ENCODE measurements at places on chromosomes 13 and 19.

DNA sequence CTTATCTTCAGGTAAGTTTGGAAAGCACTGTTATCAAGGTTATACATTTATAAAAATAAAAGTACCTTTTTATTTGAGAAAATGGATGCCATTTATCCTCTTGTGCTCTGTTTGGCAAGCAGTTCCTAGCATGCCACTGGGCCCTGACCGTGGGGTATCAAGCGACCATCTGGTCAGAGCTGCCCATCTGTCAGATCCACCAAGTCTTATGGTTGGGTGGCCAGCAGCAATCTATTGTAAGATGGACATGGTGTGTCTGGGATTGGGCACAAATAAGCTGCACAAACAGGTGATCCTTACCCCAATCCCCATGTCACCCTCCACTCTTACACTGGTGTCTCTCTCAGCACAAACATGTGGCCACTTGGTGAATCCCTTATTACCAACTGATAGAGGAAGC lies 178.5 kb downstream of the DLEU7 start:
- DNase-seq = no peak

GRCh38 chr13:24353736-24354135 lies 44.4 kb downstream of the C1QTNF9 start:
- DNase-seq = no peak

- DNase-seq = no peak
Observed at GRCh38 chr19:48290401-48290770, 20.5 kb downstream of the ZNF114 start.

GRCh38 chr13:32211813-32212212 lies 103.3 kb downstream of the ZAR1L start:
- no peak for DNase-seq

DNA sequence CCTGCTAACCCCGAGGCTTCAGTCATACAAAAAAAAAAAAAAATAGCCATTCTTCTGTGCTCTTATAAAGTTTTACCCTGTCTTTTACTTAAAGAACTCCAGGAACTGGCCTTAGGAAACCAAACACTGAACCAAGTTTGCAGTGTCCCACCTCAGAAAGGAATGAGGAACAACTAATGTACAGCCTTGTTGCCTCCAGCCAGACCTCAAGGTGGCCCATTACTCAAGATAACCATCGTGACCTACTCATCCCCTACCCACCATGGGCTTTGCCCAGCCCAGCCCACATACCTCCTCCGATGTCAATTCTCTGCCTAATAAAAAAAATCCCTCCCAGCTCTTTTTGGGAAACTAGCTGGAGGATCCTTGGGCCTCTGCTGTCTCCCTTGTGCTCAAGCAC lies 133.2 kb downstream of the STARD13 start:
- DNase-seq = no peak

Measured in stimulated activated CD4-positive, alpha-beta T cell treated with anti-CD3 and anti-CD28 coated beads, Interleukin-1b, Interleukin-23, amount 100 ng/mL, for 24 hours (primary cell).